ENCODE measurements at places on chromosomes 2 and 18.

GRCh38 chr18:5484526-5484925 is 59.3 kb downstream of the EPB41L3 start:
- DNase-seq = no peak

DNA sequence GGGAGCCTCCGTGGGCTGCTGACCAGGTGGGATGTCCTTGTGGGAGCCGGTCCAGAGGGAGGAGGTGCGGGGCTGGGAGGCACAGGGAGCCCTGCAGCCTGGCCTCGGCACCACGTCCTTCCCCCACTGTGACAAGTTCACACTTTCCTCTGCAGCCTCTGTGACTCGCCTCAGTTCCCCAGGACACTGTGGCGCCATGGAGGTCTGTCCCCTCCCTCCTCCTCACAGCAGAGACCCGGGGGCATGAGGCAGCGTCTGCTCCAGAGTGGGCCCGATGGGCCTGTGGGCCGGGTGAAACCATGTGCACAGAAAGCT is 27.3 kb upstream of the KCNG2 start:
- DNase-seq = no peak

DNA sequence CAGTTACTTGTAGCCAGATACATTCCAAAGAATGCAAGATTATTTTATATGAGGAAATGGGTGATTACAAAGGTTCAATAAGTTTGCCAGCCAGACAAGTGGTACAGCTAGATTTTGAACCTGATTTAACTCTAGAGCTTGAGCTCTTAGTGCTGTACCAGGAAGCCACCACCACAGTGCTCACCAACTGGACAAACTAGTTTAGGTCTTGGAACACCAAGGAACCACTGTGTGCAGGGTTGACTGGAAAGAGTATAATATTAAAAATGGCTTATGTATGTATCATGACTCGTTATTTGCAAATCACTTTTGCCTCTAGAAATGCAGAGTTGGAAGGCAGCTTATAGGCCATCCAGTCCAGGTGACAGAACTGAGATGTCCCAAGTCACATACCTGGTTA is 177.2 kb downstream of the TXNL1 start:
- no peak for DNase-seq

GRCh38 chr18:43664487-43665008 is 387.3 kb upstream of the SYT4 start:
- no peak for DNase-seq

DNA sequence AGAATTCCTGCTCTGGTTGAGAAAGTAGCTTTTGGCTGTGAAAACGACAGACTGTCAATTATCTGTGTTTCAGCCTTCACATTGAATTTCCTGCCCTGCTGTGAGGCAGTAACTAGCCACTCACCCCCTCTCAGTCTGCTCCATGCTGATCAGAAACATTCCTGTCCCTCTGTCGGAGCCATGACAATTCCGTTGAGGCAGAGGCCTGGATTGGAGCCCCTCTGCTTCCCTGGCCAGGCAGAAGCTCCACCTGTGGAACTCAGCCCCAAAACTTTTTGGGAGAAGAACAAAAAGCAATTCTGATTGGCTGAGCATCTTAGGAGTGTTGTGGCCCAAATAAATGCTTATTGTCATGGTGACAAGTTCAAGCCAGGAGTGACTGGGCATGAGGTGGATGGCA is 60.0 kb downstream of the APOB start:
- no peak for DNase-seq

- DNase-seq = no peak
These were observed 28.8 kb downstream of the MAIP1 start for GRCh38 chr2:199984159-199984558.

DNA sequence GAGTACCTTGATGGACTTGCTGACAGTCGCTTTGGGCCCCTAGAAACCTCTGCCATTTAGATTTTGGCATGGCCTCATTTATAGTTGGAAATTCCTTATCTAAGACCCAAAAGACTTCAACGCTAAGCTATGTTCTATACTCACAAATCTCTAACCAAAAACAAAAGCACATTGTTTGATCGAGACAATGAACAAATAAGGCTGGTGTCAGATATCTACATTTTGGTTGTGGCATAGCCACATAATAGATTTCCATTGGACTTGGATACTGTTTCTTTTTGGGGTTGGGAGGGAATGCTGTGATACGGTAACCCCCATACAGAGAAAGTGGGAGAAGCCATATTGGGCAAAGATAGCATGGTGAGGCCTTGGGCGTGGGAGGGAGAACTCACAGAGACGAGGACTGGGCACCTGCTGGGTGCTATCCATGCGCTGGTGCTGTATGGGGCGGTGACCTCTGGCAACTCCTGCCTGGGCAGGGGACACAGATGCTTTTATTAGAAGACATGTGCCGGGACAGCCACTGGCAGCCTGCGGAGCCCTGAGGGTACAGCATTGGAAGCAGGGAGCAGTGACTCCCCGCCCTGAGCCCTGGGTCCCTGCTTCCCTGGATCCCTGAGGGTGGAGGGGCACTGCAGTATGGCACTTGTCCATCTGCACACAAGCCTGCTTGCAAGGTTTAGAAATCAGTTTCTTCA is 97.1 kb downstream of the ASAP2 start:
- DNase-seq = no peak

GRCh38 chr2:16604236-16604635 is 61.4 kb downstream of the CYRIA start:
- no peak for DNase-seq

DNA sequence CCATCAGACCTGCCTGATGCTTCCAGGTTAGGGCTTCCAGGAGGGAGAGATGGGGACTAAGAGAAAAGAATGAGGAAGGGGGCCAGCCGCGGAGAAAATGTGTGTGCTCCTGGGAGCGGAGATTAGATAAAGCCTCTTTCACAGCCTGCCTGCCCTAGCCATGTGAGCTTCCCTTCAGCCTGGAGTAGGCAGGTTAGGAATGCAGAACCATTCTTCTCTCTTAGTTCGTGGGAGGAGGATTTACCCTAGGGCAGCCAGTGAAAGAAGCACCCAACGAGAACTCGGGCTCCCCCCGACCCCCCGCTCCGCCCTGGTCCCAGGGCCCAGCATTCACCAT is 36.1 kb downstream of the POMC start:
- no peak for DNase-seq

GRCh38 chr2:221255862-221256261 is 316.2 kb downstream of the EPHA4 start:
- DNase-seq = no peak

DNA sequence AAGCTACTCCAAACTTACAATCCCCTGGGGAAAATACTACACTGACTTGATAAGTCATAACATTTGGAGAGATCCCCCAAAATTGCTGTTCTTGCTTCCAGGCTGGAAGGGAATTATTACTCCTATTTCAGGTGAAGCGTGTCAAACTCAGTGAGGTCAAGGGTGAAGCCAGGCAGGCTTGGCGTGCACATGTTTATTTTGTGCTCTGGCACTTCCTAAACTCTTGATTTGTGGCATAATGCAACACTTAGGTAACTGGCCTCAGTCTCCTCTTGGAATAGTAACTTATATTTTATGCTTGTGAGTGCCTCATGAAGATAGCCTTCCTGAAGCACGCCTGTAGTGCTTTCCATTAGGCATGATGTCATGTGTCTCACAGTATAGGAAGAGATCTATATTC is 751.2 kb downstream of the CNTNAP5 start:
- no peak for DNase-seq

- DNase-seq = no peak
These were observed 445.7 kb upstream of the SLC14A2 start for GRCh38 chr18:45169610-45170009.

- DNase-seq = no peak
These were observed 2.2 kb downstream of the MYO3B start for GRCh38 chr2:170180031-170180566.

DNA sequence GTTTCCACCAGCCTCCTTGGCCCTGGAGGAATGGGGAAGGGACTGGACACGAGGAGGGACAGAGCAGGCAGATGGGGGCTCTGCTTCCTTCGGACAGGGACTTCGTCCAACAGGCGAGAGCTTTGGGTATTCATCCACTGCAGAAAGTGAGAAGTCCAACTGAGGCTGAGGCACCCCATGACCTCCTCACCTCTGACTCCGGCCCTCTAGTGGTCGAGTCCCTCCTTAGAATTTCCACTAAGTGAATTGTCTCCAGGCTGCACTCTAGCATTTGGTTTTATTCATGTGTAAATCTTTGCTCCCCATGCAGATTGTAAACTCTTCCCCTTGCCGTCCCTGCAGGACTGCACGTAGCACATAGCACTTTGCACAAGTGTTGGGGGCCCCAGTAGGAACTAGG is 75.6 kb downstream of the TMEM247 start:
- DNase-seq = peak; percentile 29

Measured in CD4-positive, alpha-beta T cell treated with Interleukin-2 at 100 ng/mL for 4 hours (primary cell).